Fibroblast of the conjunctiva (primary cell): ENCODE measurements at places on chromosomes 11 and 22.

DNA sequence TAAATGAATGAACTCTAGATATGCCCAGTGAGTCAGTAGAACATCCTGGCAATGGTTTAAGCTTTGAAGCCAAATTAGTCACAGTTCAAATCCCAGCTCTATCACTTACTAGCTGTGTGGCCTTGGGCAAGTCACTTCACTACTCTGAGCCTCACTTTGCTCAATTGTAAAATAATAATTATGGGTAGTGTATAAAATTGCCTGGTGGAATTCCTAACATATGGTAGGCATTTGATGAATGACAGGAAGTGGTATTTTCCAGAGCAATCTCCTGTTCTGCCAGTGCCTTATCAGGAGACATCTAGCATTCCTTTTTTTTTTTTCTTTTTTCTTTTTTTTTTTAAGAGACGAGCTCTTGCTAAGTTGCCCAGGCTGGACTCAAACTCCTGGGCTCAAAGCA, 13.0 kb downstream of the SCN4B start:
- no peak for DNase-seq

GRCh38 chr11:67099831-67100324, 19.2 kb upstream of the KDM2A start:
- DNase-seq = no peak

GRCh38 chr11:95324826-95325225, 93.8 kb upstream of the SESN3 start:
- DNase-seq = no peak

- peak; percentile 86 for DNase-seq
Observed at GRCh38 chr22:41940832-41941765, 5.9 kb downstream of the CENPM start.

GRCh38 chr22:31906086-31906485, 38.2 kb upstream of the YWHAH start:
- no peak for DNase-seq

DNA sequence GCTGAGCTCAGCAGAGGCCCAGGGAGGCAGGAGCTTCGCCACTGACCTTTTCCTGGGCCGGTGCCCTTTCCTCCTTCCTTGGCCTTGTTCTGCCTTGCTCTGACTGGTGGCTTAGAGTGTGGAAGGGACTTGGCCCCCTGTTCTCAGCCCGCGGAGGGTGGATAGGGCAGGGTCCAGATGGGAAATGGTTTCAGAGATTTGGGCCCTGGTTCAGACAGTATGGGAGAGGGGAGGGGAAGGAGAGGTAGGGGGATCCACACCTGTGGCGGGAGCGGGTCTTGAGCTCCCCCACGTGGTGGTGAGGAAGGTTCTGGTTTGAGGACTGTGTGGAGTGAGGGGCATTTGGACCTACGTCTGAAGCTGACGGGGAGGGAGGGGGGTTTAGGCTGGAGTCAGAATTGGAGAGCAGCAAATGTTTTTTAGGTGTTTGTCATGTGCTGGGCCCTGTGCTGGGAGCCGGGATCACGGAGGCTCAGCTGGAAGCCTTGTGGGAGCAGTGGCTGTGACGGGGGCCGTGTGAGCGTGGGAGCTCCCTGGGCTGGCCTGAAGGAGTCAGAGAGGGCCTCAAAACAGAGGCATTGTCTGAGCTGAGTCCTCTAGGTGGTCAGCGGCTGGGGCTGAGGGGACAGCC, 27.2 kb downstream of the SHANK3 start:
- no peak for DNase-seq

- DNase-seq = no peak
Observed at GRCh38 chr11:88040148-88040496, 135.1 kb downstream of the RAB38 start.

GRCh38 chr11:2789791-2790567, 90.2 kb upstream of the KCNQ1OT1 start:
- no peak for DNase-seq
